ENCODE measurements at places on chromosomes 5 and 9.

GRCh38 chr5:134606726-134607125 lies 25.9 kb downstream of the SAR1B start:
- no peak for DNase-seq

- no peak for DNase-seq
Measured at GRCh38 chr5:40939753-40940152, 30.5 kb downstream of the C7 start.

- no peak for DNase-seq
Measured at GRCh38 chr9:36163786-36164170, 5.4 kb upstream of the CCIN start.

DNA sequence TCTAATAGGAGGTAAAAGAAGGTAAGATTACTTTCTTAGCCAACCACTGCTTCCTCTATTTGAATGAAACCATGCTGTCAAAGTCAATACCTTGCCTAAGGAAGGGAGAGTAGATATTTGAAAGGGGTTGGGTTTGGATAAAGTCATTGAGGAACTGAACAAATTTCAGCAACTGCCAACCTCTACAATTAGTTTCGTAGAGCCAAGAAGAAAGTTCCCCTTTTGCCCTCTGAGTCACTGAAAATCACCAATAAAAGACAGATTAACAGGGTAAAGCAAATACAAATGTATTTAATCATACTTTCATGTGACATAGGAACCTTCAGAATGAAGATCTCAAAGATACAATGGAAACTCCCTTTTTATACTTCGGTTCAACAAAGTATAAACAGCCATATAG lies 615.7 kb downstream of the GABRG2 start:
- DNase-seq, result no peak

DNA sequence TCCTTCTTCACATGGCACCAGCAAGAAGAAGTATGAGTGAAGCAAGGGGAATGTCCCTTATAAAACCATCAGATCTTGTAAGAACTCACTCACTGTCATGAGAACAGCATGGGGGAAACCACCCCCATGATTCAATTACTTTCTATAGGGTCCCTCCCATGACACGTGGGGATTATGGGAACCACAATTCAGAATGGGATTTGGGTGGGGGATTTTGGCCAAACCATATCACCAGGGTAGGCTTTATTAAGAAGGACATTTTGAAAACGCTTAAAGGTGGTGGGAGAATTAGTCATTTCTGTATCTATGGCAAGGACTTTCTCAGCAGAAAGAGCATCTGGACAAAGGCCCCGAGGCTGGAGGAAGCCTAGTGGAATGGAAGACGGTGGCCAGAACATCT lies 100.2 kb upstream of the ADAMTS16 start:
- DNase-seq, result no peak

All from DMS79 treated with DMSO at 0.1 percent for 48 hours (cell line).